ENCODE measurements at places on chromosomes 2 and 18.

DNA sequence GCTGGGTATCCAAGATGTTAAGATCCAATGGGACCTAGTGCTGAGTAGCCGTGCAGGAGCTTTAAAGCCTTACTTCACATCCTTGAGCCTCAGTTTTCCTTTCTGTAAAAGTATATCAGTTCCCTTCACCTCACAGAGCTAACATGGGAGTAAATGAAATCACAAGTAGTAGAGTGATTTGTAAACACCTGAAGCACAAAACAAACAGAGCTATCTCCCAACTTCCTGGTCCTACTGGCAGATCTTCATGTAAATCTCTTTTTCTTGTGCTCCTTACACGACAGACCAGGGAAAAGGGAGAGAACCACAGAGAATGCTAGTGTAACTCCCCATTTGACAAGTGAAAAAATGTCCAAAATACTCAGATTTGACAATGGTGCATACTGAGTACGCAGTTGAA is 17.3 kb downstream of the CCDC93 start:
- DNase-seq, result no peak

GRCh38 chr2:222844323-222844722 is 16.5 kb upstream of the ACSL3 start:
- DNase-seq, result peak; percentile 80

- peak; percentile 47 for DNase-seq
Observed at GRCh38 chr2:216536734-216537210, 38.1 kb downstream of the RPL37A start.

- DNase-seq, result no peak
Observed at GRCh38 chr2:41989501-41990180, 58.2 kb upstream of the PKDCC start.

Data from GM04504 (cell line).